ENCODE measurements at places on chromosomes 7 and 10.
A peak's percentile ranks its signal among the peaks of the same experiment; 100 is the strongest.

DNA sequence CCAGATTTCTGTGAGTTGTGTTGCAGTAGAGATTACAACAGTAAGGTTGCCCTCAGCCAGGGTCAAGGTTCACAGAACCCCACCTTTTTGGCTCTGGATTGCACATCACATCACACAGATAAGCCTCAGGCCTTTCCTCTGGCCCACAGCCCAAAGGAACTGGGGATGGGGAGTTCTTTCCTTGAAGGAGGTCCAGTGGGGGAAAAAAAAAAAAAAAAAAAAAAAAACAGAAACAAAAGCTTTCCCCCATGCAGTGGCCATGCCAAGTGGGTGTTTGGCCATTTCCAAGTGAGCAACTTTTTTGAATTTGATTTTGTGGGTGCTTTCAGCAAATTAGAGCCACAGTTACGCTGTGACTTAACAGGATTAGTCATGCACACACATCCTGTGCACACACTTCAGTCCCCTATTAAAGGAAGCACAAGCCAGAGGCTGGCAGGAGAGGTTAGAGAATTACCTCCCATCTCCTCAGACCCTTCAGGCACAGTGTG lies 79.3 kb upstream of the NANOS1 start:
- no peak for DNase-seq

DNA sequence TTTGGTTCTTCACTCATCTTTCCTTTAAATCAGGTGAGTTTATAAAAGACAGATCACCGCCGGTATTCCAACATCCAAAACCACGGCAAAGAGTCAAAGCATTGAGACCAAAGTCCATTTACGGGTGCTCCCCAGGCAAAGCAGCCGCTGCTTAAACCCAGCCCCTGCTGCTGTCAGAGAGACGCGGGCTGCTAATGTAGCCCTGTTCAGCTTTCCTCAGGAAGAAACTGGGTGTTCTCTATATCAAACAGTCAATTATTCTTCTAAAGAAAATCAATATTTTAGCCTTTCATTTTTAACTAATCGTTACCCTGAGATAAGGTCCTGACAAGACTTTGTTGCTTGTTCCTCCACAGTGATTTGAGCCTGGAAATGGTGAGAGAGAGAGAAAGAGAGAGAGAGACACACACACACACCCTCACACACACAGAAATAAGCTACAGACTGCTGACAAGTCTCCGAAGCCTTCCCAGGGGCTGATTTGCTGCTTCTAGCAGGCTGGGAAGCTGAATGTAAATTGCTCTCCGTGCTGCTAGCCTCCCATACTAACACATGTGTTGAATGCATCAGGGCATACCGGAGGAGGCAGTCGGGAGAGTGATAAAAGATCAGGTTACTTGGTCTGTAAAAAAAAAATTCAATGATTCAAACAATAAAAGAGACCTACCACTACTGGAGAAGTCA lies 183.0 kb upstream of the ANK3 start:
- DNase-seq, result peak; percentile 53

GRCh38 chr7:94974423-94974822 lies 67.0 kb downstream of the PPP1R9A start:
- DNase-seq, result no peak

DNA sequence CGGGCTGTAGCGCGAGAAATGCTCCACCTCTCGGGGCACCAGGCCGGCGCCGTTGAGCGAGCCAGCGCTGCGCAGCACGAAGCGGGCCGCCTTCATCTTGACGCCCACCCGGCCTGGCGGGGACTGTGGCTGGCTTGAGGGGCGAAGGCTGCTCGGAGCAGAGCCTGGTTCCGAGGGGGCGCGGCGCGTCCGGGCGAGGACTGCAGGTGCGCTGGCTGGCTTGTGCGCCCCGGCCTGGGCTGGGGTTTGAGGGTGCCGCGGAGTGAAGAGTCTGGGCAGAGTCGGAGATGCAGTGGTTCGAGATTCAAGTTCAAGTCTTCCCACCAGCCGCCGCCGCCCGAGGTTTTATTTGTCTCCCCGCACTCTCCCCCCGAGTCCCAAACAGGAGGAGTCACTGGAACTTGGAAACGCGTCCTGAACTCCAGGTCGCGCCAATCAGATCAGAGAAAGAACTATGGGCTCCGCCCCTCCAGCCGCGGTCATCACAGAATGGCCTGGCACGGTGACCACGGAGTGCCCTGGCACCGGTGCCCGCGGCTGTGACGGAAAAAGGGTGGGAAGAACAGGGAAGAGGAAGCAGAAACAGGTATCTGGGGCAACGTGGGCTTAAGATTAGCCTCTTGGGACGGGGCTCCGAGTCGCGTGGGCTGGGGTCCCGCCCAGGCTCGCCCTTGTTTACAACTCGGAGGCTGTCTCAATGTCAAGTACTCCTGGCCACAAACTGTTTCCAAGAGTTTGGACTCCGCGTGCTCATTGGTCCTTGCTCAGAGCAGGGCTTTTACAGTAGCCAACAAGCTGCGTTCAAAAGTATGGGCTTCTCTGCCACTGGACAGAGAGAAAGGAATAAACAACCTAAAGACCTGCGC lies at the start of gene PDK4:
TSS of gene PDK4 (minus strand) at position 319 of the 866 bp plus-strand sequence. CDS start at position 96, 223 bp downstream.
- peak; percentile 50 for DNase-seq

DNA sequence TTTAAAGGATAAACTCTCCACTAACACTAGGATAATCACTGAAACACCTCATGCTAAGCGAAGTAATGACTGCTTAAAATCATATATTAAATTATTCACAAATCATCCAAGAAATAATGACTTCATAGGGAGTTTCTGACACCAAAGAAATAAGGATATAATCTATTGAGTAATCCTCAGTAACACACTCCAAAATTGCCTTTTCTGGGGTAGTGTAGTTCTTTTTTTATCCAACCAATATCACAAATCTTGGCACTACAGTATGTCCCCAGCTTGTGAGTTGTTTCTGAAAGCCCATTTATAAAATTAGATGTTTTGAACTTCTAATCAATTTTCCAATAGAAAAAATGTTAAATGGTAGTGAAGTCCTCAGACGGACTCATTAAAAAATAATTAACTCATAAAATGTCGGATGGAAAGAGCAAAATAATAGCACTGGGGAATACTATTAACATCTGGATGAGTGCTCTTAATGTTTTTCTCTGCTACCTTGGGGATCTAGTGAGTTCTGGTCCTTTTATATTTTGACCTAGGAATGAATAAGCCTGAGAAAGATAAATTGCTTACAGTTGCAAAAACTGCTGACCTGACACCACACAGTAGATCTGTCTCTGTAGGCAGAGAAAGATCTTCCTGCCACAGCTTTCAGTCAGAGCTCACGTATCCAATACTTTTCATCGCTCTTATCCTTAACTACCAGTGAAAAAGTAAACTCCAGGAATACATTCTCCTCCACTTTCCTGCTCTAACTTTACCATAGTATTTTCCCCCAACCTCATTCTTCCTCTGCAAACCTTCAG lies 618.5 kb upstream of the ANKRD30A start:
- no peak for DNase-seq

All from glutamatergic neuron (in vitro differentiated cells).